ENCODE measurements at places on chromosomes 6 and 20. TPM values are rescaled to one million over a fixed set of nuclear protein-coding genes. Genes with fewer than 3 reads are reported as not detected.

RNF39 gene
- total RNA-seq = not detected

GJA10 gene
- not detected for total RNA-seq

DNA sequence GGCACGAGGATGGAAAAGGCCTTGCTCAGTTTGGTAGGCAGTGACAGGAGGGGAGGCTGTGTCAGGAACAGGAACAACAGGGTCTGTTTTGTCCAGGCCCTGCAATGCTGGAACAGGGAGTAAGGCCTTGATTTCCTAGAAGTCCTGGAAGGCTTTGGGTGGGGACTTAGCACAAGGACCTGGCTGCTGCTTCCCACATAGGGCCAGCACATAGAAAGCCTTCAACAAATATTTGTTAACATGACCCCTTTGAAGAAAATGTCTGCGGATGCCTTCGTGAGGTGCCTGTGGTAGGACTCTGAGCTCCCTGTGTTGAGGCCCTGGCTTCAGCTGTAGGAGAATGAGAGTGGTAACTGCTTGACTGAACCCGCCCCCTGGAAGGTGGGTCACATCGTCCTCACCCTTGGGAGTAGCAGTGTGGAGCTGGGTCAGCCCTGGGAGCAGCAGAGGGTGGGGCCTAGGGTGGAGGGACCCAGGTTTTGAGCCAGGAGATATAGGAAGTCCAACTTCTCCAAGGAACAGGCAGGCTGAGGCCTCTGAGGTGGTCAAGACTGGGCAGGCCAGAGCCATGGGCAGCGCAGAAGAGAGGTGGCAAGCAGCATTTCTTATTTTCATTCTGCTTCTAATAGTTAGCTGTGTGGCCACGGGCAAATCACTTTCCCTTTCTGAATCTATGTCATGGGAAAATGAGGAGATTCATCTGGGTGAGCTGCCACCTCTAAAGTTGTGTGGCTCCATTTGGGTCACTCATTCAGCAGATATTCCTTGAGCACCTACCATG, 50.0 kb downstream of the CNBD2 start:
- H3K27me3 ChIP-seq = peaks cover 2% of the 10 kb centered on the region
- no peak for DNase-seq
- no peak overlapping the region for H3K4me3 ChIP-seq

- H3K36me3 ChIP-seq = no peaks in the 10 kb centered on the region
- no peak overlapping the region for H3K4me3 ChIP-seq
- H3K27me3 ChIP-seq = no peaks in the 10 kb centered on the region
- no peak overlapping the region for H3K27ac ChIP-seq
Measured at GRCh38 chr6:95658886-95659285, 81.6 kb downstream of the MANEA start.

DNA sequence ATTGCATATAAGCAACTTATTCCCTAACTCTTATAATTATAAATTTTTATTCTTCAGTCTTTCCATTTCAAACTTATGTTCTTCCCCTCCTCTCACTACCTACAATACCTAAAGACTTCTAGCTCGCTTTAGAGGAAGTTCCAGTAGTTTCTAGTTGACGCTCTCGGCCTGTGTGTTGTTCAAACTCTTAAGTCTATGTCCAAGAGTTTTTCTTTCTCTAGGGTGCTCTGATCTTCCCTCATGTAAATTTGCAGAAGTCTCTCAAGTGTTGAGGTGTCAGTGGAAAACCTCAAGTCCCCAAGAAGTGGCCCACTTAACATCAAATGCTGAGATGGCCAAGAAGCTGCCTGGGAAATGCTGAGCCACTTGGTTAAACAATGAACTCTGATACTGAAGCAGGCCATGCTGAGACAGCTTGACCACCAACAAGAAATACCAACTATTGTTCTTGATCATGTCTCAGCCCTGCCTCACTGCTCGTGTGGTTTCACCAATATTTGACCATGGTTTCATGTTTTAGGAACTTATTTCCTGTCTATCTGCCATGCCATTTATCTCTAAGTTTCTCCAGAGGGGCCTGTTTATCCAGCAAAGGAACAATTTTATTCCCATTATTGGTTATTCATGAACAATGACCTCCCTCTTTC, 100.9 kb upstream of the TCF21 start:
- no peaks in the 10 kb centered on the region for H3K27me3 ChIP-seq
- no peak for DNase-seq
- H3K4me1 ChIP-seq = no peaks in the 10 kb centered on the region
- H3K27ac ChIP-seq = no peak overlapping the region
- H3K4me3 ChIP-seq = no peak overlapping the region

DNA sequence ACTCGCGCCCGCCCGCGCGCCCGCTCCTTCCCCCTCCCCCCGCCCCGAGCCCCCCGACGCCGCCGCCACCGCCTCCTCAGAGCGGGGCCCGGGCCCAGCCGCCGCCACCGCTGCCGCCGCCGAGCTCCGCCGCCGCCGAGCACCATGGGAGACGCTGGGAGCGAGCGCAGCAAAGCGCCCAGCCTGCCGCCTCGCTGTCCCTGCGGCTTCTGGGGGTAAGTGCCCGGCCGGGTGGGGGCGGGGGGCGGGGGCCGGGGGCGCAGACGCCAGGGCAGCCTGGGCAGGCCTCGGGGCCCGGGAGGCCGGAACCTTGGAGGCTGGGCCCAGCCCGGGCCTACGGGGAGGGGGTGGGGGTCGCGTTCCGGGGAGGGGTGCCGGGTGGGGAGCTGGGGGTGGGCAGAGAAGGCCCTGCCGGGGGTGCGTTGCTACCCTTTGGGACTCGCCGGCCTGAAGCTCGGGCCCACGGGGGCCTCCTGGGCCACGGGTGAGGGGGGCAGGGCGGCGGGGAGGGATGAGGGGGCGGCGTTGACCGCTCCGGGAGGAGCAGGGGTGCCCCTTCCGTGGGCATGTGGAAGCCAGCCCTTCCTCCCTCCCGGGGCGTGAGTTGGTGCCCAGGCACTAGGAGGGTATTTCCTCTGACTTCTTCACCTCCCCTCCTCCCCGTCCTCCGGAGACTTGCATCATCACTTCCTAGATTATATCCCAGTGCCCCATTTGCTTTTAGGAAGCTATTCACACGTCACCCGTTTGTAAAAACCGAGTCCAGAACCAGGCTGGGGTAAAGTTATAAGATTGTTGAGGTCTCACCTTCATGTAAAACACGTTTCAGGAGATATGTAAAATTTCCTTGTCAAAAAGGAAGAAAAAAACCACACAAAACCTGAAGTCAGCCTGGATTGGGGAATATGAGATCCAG, 533 bp downstream of the ZFAND3 start:
- peaks cover 8% of the 10 kb centered on the region for H3K27me3 ChIP-seq
- H3K36me3 ChIP-seq = peaks cover 3% of the 10 kb centered on the region
- H3K27ac ChIP-seq = peak overlapping the region; percentile 99

DNA sequence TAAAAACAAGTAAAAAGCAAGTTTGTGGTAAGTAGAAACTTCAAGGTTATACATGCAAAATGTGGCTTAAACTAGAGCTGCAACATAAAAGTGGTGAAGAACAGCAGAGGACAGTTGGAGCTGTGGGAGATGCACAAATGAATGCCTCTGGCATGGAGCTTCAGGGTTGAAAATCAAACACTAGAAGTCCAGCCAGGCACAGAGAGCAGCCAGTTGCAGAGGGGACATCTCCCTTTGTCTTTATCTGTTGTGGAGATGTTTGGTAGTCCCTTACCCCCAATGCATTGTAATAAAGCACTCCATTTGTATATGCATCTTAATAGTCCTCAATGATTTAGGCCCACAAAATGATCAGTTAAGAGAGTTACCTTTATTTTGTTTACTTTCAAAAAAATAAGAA, 73.1 kb upstream of the C20orf144 start:
- no peaks in the 10 kb centered on the region for H3K27me3 ChIP-seq
- H3K4me1 ChIP-seq = peaks cover 4% of the 10 kb centered on the region
- no peak overlapping the region for H3K27ac ChIP-seq
- H3K4me3 ChIP-seq = no peak overlapping the region
- no peaks in the 10 kb centered on the region for H3K36me3 ChIP-seq

- DNase-seq = peak; percentile 66
- H3K4me1 ChIP-seq = peaks cover 8% of the 10 kb centered on the region
- no peak overlapping the region for H3K27ac ChIP-seq
- no peak overlapping the region for H3K4me3 ChIP-seq
- H3K27me3 ChIP-seq = no peaks in the 10 kb centered on the region
Measured at GRCh38 chr6:34414999-34415858, 10.6 kb downstream of the RPS10 start.

DNA sequence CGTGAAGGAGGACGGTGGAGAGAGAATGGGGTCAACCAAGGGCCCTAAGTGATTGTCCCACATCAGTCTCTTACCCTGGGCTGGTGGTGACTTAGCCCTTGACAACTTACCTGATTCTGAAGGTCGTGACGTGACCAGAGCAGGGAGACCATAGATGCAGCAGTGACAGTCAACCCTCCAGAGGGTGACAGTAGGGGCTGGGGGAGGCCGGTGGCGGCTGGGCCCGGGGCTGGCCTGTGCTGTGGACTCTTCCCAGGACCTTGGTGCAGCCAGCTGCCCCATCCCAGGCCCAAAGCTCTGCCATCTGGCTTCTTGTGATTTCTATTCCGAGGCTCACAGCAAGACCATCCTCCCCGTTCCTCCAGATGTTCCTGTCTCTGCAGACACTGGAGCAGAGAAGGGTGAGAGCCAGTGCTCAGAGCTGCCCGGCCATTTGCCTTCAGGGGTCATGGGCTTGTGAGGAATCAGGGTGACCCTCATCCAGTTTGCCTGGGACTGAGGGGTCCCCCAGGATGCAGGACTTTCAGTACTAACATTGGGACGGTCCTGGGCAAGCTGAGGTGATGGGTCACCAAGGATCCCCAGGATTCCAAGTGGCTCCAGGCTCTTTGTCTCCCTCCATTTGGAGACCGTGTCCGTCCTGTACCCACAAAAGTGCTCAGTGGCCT, 36.0 kb downstream of the SUMO4 start:
- H3K27ac ChIP-seq = no peak overlapping the region
- DNase-seq = no peak
- H3K27me3 ChIP-seq = no peaks in the 10 kb centered on the region

DNA sequence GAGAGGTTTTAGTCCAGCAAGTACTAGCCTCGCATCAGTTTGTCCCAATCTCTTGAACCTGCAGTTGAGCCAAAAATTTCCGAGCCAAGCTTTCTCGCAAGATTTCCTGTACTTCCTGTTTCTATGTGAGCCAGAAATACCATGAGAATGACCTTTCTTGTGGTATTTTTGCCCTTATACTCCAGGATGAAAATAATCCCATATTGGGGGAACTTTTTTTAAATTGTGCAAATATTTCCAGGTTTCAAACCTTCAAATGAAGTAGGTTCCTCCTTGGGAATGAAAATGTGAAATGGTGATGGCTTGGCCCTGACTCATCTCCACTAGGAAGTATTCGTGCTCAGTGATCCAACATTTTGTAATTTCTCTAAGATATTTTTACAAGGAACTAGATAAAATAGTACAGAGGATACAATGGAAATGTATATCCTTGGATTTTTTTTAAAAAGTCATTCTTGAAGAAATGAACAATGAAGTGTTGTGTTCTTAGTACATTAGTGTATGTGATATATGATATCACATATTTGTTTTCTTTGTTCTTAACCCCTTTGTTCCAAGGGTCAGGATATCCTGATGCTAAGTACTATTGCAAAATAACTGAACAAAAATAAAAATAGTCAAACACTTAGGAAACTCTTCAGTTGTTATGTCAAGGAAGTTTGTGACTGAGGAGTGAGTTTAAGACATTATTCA, 184.0 kb downstream of the PDE7B start:
- no peak overlapping the region for H3K4me3 ChIP-seq
- no peaks in the 10 kb centered on the region for H3K36me3 ChIP-seq
- no peaks in the 10 kb centered on the region for H3K27me3 ChIP-seq

Data from activated CD8-positive, alpha-beta T cell treated with anti-CD3 and anti-CD28 coated beads, Interleukin-2, amount 10 ng/mL, durations not matched to agents 7 days and 5 days (primary cell).